Stimulated activated CD8-positive, alpha-beta memory T cell treated with anti-CD3 and anti-CD28 coated beads, Interleukin-4, amount 100 ng/mL, for 1 hour (primary cell): ENCODE measurements at places on chromosomes 6 and 20.

DNA sequence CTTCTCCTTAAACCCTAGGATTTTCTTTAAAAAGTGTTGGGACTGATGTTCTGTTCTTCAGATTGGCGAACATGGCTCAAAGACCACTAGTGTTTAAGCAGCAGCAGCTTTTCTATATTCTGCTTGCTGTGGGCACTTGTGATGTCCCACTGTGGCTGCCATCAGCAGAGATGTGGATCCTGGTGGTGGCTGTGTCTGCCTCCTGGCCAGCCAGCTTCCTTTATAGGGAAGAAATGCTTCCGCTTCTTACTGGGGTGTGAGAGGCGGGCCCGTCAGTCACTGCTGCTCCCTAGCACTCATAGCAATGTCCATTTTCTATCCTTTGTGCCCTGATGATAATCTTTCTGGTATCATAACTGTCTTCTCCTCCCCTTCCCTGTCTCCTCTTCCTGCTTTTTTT lies 66.7 kb upstream of the ESR1 start:
- no peak for DNase-seq

DNA sequence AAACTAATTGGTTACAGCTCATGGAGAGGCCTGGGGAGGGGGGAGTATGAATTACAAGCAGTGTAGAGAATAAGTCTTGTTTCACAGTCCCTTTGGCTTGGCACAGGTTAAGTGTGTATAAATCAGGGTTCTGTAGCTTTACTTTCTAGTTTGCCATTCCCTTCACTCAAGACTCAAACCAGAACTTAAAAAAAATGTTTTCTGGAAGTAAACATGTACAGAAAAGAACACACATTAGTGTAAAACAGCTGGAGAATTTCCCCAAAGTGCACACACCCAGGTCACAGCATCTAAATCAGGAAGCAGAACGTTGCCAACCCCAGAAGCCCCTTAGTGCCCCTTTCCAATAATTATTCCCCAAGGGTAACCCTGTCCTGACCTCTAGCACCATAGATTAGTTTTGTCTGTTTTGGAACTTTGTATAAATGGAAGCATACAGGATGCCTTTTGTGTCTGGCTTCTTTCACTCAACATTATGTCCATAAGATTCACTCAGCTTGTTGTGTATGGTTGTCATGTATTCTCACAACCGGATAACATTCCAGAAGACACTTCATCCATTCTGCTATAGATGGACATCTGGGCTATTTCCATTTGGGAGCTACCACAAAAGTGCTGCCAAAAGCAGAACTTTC lies 33.7 kb upstream of the SCUBE3 start:
- no peak for DNase-seq

- no peak for DNase-seq
These were observed 8.1 kb upstream of the UBR2 start for GRCh38 chr6:42555477-42556457.

DNA sequence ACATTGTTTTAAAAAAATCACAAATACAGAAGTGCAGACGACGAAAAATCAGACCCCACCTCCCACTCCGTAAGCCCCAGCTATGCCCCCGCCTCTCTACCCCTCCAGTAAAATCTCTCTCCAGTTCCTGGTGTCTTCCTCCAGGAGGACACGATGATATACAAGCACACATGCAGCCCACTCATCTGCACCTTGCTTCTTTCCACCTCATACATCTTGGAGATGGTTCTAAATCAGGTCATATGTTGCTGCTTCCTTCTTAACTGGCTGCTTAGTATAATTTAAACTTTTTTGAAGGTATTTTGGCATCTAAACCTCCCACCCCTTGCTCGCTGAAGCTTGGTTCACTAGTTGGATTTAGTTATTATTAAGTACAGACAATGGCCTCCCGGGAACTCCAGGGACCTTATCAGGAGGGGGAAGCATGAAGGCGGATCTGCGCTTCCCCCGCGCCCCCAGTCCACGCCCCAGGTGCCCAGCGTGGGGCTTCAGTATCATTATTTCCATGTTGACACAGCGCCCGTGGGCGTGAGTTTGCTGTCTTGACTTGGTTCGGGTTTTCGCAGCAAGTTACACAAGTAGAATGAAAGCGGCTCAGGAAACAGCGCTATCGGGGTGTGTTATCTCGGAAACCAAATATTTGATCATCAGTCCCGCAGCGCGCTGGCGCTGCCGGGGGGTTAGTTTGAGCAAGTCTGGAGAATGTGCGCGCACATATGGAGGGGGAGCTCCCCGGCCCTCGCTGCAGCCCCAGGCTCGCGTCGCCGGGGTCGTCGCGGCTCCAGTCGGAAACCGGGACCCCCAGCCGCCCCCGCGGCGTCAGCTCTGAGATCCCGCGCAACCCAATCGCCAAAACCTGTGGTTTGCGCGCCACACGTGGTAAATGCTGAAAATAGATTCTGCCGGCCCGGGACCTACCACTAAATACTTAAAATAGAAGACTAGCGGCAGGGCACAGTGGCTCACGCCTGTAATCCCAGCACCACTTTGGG lies 2.3 kb downstream of the BMP7 start:
- no peak for DNase-seq

DNA sequence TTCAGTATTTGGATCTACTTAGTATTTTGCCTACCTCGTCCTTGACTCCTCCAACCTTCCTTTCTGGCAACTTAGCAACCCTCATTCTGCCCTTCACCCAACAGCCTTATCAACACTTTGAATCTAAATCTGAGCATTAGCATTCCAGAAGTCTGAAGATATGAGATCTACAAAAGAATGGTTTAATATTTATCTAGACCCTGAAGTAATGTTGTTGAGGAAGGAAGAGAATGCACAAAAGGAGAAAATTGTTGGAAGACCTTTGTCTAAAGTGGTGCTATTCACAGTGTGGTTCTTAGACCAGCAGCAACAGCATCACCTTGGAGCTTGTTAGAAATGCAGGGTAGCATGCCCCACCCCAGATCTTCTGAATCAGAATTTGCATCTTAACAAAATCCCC lies 198.2 kb upstream of the PLCB4 start:
- no peak for DNase-seq

DNA sequence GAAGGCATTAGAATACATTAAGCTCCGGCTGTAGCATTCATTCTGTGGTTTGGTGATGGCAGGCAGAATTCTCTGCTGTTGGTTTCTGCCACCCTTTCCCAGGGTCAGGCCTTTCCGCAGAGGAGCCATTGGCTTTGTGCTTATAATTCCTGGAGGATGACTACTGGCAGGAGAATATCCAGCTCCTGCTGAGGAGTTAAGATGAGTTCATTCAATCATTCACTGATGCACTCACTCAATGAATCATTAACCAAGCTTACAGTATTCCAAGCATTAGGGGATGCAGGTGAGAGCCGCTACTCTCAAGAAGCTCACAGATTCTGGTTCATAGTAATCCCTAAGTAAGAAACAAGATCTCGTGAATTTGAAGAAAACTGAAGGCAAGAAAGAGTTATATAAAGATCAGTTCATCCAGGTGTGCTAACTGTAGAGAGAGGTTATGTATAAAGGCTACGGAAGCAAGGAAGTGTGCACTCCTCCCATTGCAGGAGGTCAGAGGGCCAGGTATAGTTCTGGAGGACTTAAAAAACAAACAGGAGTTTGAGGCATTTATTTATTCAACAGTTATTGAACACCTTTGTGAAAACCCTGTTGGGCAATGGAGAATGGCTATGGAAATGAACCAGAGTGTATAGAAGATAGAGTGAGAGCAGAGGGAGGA lies 75.5 kb downstream of the HMGN3 start:
- DNase-seq: no peak
